ENCODE measurements at places on chromosomes 7 and 10.

DNA sequence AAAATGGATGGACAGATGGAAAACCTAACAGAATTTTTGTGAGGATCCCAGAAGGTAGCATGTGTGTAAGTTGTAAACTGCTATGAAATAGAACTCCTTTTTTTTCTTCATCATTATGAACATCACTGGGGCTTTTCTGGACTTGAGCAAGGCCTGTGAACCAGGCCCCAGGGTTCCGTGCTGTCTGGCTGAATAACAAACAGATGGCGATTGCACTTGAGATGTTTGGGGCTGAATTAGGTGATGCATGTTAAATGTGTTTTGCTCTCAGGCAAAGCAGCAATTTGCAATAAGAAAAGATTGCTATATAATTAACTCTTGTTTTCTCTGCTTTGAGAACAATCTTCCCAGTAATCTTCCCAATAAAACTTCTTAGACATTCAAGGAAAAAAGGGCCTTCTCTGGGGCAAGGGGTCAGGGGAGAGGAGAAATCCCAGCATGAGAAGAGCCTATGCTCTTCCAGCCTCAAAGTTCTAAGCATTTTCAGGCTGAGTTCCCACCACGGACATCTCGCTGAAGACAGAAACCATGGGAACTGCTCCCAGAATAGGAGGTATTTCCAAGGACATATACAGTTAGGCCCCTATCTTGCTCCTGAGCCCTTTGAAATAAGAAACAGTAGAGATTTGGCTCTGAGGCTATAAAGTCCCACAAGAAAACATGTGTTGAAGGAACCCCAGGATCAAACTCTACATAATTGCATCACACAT lies 98.7 kb downstream of the ITIH5 start:
- no peak for DNase-seq

GRCh38 chr7:11082552-11083213 lies 109.0 kb downstream of the PHF14 start:
- no peak for DNase-seq

DNA sequence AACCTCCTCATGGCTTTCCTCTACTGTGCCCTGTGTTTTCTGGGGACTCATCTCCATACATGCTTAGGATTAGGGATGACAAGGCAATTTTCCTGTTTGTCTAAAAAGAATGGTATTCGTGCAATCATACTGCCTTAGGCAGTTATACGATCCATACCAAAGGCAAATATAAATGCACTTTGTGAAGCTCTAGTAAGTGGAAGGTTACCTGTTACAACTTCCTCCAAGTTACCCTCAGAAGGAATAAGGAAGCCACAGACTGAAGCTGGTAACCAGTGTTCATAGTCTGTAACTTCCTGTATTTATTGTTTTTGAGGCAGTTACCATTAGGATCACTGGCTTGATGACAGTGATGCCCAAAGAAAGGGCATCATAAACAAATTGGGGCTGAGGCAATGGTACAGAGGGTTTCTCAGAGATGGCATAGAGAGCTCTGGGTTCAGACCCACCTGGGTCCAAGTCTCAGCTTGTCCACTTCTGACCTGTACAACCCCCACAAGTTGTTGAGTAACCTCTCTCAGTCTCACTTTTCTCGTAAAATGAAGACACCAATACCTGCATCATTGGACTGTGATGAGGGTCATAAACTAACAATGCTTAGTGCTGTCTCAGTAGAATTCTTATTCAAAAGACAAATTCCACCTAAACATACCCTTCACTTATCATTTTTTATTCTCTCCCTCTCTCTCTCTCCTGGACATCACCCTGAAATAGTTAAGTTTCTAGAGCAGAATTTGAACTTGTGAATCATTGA lies 138.2 kb downstream of the ELMO1 start:
- no peak for DNase-seq

GRCh38 chr10:30073045-30073766 lies 13.8 kb upstream of the JCAD start:
- DNase-seq: no peak

GRCh38 chr10:110212119-110213006 lies 5.0 kb downstream of the MXI1 start:
- no peak for DNase-seq

DNA sequence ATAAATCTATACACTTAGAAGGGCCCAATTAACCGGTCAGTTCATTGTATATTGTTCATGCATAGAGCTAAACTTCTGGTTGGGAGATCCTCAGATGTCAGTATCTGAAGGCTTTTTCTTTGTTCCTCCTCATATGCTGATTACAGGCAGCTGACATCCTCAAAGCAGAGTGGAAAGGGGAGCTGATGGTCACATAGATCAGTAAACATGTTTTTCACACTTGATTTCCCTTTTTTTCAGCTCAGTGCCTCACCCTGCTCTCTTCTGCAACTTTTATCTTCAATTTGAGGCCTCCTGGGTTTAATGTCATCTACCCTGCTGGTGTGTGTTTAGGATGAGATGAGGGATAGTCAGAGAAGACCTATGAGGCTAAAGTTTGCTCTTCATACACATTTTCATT lies 297.9 kb upstream of the FZD1 start:
- no peak for DNase-seq

GRCh38 chr10:120979435-120980278 lies 128.5 kb downstream of the WDR11 start:
- DNase-seq: peak; percentile 30

- no peak for DNase-seq
Measured at GRCh38 chr10:52951824-52952223, 179.2 kb upstream of the MBL2 start.

DNA sequence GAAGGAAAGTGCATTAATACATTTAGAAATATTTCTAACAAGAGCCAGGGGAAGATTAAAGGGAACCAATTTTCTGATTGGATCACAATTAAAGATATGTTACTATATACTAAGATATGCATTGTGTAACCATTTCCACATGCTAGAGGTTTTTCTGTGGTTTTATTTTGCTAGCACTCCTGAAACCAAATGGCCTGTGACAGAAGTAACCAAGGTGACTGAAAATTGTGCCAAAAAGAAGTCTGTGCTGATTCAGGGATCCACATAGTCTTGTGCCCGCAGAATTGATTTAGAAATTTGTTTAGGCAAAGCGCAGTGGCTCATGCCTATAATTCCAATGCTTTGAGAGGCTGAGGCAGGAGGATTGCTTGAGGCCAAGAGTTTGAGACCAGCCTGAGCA lies 1.8 kb downstream of the CC2D2B start:
- DNase-seq: no peak

GRCh38 chr7:64633401-64633800 lies 32.5 kb upstream of the ZNF107 start:
- no peak for DNase-seq

DNA sequence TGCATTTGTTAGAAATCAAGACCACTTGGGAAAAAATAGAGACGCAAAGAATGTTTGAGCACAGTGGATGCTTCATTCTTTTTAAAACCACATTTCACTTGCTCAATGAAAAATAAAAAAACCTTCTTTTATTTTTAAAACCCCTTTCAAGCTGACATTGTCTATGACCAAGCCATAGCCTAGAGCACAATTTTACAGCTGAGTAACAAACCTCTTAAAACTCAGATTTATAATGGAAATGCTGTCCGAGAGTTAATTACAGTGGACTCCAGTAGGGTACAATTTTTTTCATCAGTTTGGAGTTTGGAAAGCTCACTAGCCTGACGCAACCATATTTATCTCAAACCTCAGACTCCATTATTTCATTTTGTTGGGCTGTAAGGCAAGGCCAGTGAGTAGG lies 116.3 kb downstream of the RNLS start:
- no peak for DNase-seq

DNA sequence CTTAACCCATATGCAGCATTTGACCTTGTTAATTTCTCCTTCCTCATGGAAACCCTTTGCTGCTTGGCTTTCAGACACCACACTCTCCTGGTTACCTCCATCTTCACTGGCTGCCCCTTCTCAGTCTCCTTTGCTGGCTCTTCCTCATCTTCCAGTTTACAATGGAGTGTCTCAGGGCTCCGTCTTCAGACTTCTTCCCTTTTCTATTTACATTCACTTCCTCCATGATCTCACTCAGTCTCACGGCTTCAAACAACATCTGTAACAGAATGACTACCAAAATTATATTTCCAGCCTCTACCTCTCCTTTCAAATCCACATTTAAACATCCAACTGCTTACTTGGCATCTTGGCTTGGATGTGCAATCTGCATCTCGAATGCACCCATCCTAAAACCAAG lies 140.4 kb downstream of the DKK1 start:
- DNase-seq: no peak

- no peak for DNase-seq
Measured at GRCh38 chr10:13698217-13698616, 111.5 kb downstream of the PRPF18 start.

- DNase-seq: no peak
Measured at GRCh38 chr7:33142585-33142984, 13.2 kb downstream of the BBS9 start.

DNA sequence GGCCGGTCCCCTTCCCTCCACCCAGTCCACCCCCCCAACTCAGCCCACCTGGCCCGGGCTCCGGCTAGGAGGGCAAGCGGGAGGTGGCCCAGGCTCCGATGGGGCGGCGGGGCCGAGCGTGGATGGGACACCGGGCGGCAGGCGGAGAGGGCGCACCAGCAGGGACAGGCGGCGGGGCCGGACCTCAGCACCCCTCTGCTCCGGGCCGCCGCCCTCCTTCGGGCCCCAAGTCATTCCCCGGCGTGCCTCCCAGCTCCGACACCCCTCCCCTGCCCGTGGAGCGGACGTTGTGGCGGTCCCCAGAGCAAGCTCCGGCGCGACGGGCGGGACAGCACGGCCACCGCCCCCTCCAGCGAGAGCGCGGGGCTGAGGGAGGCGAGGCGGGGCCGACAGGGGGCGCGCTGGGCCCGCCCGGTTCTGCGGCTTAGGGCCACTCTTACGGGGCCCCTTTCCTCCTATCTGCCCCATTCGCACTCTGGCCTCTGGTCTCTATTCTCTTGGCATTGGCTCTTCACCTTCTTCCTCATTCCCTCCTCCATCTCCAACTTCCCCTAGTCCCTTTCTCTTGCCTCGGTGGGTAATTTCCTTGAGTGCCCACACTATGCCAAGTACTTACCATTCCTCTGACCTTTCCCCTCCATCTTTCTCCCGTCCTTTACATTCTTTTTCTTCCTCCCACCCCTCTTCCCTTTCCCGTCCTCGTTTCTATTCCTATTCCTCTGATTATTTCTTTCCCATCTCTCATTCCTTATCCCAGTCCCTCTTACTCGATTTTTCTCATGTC lies 701 bp upstream of the GBX1 start:
- peak; percentile 46 for DNase-seq

- no peak for DNase-seq
Measured at GRCh38 chr7:44394112-44394447, 68.7 kb upstream of the CAMK2B start.

GRCh38 chr7:5702876-5703571 lies 78.4 kb downstream of the RNF216 start:
- DNase-seq: no peak

GRCh38 chr10:124092860-124093773 lies at the start of gene CHST15:
TSS of gene CHST15 (minus strand) at chr10:124093598. CDS start at chr10:124046212, 47,386 bp downstream.
- no peak for DNase-seq

DNA sequence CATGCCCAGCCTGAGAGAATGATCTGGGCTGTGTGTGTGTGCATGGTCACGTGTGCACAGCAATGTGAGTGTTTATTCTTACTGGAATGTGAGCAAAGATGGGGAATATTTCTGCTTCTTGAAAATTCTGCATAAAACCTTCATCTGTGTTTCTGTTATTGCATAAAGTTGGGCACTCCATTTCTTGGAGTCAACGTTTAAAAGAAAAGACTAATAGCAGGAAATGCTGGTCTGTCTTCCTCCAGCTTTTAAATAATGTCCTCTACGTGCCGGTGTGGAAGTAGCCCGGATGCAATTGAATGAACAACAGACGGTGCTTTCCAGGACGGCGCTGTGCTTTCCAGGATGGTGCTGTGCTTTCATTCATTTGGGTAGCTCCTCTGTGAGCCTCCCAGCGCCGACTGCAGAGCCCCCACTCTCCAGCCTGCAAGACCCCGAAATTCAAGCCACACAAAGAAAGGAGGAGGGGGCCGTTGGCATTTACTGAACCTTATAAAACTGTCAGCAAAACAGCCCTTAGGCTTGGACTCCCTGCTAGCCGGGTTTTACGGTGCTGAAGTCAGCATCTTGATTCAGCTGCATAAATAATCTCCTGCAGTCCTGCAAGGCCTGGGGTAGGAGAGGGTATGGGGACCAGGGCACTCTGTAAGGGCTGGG lies 158.2 kb upstream of the PRKCQ start:
- DNase-seq: peak; percentile 48

- no peak for DNase-seq
Measured at GRCh38 chr10:89164080-89164479, 43.0 kb downstream of the CH25H start.

GRCh38 chr10:114058297-114058696 lies 14.6 kb downstream of the ADRB1 start:
- no peak for DNase-seq

GRCh38 chr10:131899695-131900349 lies 986 bp upstream of the PPP2R2D start:
- DNase-seq: peak; percentile 41

DNA sequence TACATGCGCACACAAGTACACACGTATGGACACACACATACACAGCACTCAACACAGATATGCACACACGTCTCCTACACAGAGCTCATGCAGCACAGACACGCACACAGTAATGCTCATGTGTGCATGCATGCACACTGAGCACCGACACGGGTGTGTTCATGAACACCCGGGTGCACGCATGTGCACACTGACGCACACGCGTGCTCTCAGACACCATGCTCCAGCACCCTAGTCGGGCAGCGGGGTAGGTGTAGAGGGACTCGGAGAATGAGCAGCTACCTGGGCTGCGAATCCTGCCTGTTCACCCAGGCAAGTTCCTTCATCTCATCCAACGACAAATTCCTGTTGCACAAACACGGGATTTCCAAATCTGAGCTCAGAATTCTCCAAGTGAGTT lies 184.7 kb downstream of the MAD1L1 start:
- no peak for DNase-seq
